ENCODE measurements at places on chromosomes 7 and 10.

- no peak for DNase-seq
Measured at GRCh38 chr7:77679608-77680007, 16.7 kb upstream of the RSBN1L start.

- no peak for DNase-seq
Measured at GRCh38 chr7:155084969-155085368, 14.8 kb downstream of the HTR5A start.

DNA sequence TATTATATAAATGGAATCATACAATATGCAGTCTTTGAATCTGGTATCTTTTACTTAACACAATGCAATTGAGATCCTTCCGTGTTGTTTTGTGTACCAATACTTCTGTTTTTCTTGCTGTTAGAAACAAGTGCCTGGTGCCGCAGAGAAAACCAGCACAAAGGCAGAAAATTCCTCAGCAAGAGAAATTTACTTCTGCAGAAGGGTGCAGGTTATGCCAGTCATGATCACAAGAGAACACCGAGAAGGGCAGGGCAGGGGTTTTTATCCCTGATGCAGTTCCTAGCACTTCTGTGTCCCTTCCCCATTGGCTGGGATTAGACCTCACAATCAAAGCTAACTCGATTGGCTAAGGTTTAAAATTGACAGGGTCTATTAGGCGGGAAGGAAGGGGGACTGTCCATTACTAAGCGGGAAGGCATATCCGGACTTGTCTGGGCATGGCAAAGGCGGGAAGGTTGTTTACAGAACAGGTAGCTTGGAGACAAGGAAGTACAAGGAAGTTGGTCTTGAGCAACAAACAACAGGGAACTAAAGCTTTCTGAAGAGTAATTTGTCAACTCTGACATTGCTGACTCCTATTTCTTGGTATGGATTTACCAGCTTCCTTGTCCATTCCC, 2.4 kb upstream of the ZNF33B start:
- no peak for DNase-seq

- DNase-seq = peak; percentile 96
Measured at GRCh38 chr7:23106057-23106822, 655 bp downstream of the KLHL7 start.

DNA sequence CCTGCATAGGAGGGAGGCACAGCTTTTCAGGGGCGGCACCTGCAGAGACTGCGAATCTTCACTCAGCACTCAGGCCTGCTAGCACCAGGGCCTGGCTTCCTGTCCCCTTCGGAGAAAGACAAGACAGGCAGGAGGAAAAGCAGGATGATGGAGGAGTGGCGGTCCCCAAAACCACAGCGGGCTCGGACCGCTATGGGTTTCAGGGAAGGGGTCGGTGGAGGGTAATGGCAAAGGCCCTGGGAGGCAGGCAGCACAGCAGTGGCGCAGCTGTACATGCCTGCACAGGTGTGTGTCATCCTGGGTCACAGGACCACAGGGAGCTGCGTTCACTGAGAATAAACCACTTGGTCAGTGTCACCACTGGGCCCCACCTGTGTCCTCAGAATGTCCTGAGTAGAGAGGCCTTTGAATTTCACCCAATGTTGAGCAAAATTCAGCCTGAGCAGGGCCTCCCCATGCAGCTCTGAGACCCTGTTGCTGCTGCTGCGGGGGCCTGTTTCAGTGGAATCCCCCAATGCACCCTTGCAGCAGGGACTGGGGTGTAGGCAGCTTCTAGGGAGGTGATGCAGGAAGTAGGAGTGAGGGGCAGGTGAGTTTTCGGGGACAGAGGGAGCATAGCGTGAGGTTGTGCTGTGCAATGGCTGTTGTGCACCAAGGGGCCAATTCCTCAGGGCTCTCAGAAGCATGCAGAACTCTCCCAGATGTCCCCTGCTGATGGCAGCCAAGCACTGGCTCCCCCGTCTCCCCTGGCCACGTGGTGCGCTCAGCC, 90.6 kb upstream of the PPP2R2D start:
- DNase-seq = no peak

GRCh38 chr10:132457328-132458070, 60.5 kb downstream of the PWWP2B start:
- no peak for DNase-seq

GRCh38 chr7:116633131-116633988, 38.6 kb upstream of the MET start:
- no peak for DNase-seq

- peak; percentile 90 for DNase-seq
Measured at GRCh38 chr7:20783700-20784387, 2.8 kb downstream of the SP8 start.

- no peak for DNase-seq
Measured at GRCh38 chr7:135938086-135938485, 39.1 kb downstream of the MTPN start.

- DNase-seq = no peak
Measured at GRCh38 chr10:72502581-72502980, 123.3 kb downstream of the MICU1 start.

GRCh38 chr7:17304926-17305325, 6.5 kb downstream of the AHR start:
- DNase-seq = no peak

- DNase-seq = no peak
Measured at GRCh38 chr7:133714654-133715053, 412.5 kb upstream of the LRGUK start.

DNA sequence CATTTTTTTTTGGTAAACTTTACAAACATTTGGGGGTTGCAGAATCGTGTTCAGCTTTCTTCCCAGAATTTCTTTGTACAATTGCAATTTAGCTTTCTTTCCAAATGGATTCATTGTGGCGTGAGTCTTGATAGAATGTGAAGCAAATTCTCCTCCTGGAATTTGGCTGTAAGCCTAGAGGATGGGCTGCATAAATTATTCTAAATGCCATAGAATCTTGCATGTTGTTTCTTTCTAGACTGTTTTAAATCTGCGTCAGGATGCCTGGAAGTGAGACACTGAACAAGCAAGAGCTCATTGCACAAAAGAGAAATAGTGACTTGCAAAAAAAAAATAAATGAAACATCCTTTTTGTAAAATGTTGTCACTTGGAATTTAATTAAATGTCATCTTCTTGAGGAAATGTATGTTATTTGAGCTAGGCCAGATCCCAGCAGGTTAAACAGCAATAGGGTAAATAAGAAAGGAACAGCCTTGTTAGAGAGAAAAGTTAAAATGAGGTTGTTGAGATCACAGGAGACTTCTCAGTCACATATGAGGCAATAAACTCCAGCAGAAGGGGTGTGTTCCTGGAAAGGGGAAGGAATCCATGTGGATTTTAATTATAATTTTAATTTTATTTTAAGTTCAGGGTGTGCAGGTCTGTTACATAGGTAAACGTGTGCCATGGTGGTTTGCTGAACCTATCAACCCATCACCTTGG, 483.0 kb downstream of the PLXDC2 start:
- no peak for DNase-seq

GRCh38 chr7:45975367-45975766, 54.3 kb upstream of the IGFBP3 start:
- no peak for DNase-seq

DNA sequence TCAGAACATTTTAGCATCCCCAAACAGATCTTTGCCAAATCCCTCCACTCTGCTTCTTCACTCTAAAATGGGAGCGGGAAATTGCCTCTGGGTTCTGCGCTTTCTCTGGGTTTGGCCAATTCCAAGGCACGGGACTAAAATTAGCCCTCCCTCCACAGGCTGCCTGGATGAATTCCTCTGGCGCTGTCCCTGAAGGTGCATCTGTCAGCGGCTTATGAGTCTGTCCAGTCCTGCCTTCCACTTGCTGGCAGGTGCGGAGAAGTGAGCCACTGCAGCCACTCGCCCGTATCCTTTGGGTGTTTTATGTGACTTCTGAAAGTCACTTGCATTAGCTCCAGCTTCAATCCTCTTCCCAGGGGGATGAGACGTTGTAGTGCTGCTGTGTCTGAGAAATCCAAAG, 121.6 kb downstream of the SH2D4B start:
- no peak for DNase-seq

DNA sequence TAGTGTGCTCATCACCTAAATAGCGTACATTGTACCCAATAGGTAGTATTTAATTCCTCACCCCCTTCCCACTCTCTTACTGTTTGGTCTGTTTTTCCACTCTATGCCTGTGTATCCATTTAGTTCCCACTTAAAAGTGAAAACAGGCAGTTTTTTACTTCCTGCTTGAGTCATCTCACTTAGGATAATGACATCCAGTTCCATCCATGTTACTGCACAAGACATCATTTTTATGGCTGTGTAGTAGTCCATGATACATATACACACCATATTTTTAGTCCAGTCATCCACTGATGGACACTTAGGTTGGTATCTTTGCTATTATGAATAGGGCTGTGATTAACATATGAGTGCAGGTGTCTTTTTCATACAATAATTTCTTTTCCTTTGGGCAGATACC, 10.1 kb downstream of the STK17A start:
- no peak for DNase-seq

DNA sequence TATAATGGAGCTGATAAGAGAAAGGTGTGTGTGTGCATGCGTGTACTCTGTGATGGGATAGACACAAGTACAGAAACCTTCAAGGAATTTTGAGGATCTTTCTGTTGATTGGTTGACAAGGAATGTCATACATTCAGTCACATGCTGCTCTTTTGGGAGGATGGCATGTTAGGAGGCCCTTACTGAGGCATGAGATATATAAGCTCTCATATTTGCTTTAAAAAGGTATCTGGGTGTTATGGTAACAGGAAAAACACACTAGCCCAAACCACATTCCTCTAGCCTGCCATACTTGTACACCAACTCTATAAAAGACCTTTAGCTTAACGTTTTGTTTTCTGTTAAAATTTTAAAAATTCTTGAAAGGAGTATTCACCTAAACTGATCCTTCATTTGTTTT, 72.5 kb upstream of the EGFR start:
- no peak for DNase-seq
